Progenitor cell of endocrine pancreas (in vitro differentiated cells): ENCODE measurements at places on chromosomes 4 and X. TPM values are rescaled to one million over a fixed set of nuclear protein-coding genes. Genes with fewer than 3 reads are reported as not detected.

PWWP3B gene
- 1.4 and 1.7 TPM in 2 replicates for total RNA-seq

POLR2B gene
- total RNA-seq: 107 and 116 TPM in 2 replicates

H2AZ1 gene
- 322 and 328 TPM in 2 replicates for total RNA-seq

NEUROG2 gene
- not detected in 2 replicates for total RNA-seq

SPATA4 gene
- 0.33 and 0.93 TPM in 2 replicates for total RNA-seq

TAF7L gene
- total RNA-seq: 0.13 and 0.26 TPM in 2 replicates

MAGEC1 gene
- total RNA-seq: not detected in 2 replicates

FAM236A gene
- total RNA-seq: not detected in 2 replicates

GPR143 gene
- 6.3 and 7.1 TPM in 2 replicates for total RNA-seq

SSX2B gene
- total RNA-seq: not detected in 2 replicates

DSPP gene
- not detected in 2 replicates for total RNA-seq

- H3K27me3 ChIP-seq: peaks cover 4% of the 10 kb centered on the region
- H3K36me3 ChIP-seq: no peaks in the 10 kb centered on the region
- no peak overlapping the region for H3K4me3 ChIP-seq
- no peak overlapping the region for H3K27ac ChIP-seq
- peaks cover 5% of the 10 kb centered on the region for H3K4me1 ChIP-seq
These were observed 211.9 kb upstream of the UGT8 start for GRCh38 chr4:114386637-114387233.

DNA sequence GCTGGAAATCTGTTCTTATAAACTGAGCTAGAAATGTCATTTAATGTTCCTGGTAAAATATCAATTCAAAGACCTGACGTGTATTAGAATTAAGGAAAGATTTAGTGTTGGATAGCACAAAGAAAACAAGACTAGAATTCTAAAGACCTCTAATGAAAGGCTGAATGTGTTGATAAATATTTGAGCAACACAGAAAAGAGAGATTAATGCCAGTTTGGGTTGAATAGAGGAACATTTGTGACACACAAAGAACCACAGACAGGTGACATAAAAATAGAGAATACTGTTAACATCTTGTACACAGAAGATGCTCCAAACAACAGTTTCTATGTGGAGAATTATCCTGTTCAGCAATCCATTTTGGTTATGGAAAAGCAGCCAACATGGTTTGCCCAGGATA, 222.1 kb upstream of the GALNT7 start:
- H3K4me1 ChIP-seq: peaks cover 12% of the 10 kb centered on the region
- H3K4me3 ChIP-seq: no peak overlapping the region
- H3K36me3 ChIP-seq: no peaks in the 10 kb centered on the region
- DNase-seq: no peak
- H3K27me3 ChIP-seq: no peaks in the 10 kb centered on the region

GRCh38 chrX:8870411-8870810, 69.2 kb upstream of the FAM9A start:
- DNase-seq: no peak
- H3K27me3 ChIP-seq: peaks cover 5% of the 10 kb centered on the region
- H3K36me3 ChIP-seq: no peaks in the 10 kb centered on the region
- H3K4me3 ChIP-seq: no peak overlapping the region
- H3K27ac ChIP-seq: no peak overlapping the region
- no peaks in the 10 kb centered on the region for H3K4me1 ChIP-seq

GRCh38 chrX:95860127-95860526, 824.5 kb upstream of the DIAPH2 start:
- no peak for DNase-seq
- H3K27ac ChIP-seq: no peak overlapping the region
- no peaks in the 10 kb centered on the region for H3K27me3 ChIP-seq
- H3K4me1 ChIP-seq: no peaks in the 10 kb centered on the region

DNA sequence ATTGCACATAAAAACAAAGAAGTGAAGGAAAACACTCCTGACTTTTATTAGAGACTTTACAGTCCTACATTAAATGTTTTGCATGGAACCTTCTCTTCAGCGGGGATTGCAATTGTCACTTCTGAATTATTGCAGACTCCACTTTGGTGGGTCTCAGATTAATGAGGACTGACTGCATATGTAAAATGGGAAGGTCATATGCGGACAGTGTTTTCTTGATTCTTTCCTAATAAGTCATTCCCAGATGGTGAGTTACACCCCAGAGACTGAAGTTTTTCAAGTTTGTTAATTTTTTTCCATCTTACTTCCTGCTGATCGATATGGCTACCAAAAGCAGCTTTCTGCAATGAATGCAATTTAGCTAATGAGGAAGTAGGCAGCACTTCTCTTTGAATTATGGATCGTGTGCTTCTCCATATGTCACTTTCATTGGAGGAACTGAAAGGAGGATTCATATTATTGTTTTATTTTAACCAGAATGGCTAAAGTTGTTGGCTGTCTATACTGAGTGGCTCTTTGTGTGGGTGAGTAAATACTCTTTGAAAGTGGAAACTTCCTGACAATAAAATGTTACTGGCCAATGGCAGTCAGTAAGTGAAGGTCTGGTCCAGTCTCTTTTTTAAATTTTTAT, 119.3 kb upstream of the CLNK start:
- H3K4me3 ChIP-seq: no peak overlapping the region
- H3K27me3 ChIP-seq: no peaks in the 10 kb centered on the region
- no peaks in the 10 kb centered on the region for H3K4me1 ChIP-seq
- no peak for DNase-seq

- no peaks in the 10 kb centered on the region for H3K27me3 ChIP-seq
- H3K27ac ChIP-seq: no peak overlapping the region
- H3K4me3 ChIP-seq: no peak overlapping the region
- peaks cover 3% of the 10 kb centered on the region for H3K4me1 ChIP-seq
- DNase-seq: no peak
- H3K36me3 ChIP-seq: peaks cover 8% of the 10 kb centered on the region
These were observed 16.8 kb downstream of the SCFD2 start for GRCh38 chr4:53349091-53349491.

DNA sequence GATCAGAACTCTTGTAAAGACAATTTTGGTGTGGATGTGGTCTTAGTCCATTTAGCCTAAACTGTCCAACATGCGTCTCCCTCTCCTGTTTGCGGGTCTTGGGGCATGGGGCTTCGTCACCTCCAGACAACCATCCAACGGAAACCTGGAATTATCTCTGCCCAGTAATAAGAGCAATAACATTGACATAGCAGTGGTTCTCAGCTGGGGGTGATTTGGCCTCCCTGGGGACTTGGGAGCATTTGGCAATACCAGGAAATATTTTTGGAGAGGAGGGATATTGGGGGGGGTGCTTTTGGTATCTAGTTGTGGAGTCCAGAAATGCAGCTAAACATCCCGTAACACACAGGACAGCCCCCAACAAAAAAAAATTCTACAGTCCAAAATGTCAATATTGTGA, 47.2 kb downstream of the SEL1L3 start:
- no peak overlapping the region for H3K4me3 ChIP-seq
- no peak for DNase-seq
- peaks cover 24% of the 10 kb centered on the region for H3K4me1 ChIP-seq
- H3K27ac ChIP-seq: no peak overlapping the region

DNA sequence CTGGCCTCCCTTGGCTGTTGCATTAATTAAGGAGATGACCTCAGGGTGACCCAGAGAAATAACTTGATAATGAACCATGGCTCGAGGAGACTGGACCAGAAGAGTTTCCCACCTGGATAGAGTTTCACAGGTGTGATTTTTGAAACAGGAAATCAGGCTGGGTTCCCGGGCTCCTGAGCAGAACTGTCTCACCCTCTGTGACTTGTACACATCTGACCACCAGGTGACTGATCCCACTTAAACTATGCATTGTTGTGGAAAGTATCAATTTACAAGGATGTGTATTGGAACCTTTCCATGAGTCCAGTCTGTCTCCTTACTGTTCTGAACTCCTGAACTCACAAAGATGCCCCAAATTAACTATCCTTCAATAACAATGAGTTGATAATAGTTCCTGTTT, 220.3 kb downstream of the PTTG2 start:
- no peaks in the 10 kb centered on the region for H3K27me3 ChIP-seq
- DNase-seq: no peak
- H3K4me3 ChIP-seq: no peak overlapping the region
- peak overlapping the region; percentile 96 for H3K27ac ChIP-seq

GRCh38 chr4:89196745-89197144, 85.4 kb downstream of the TIGD2 start:
- H3K4me1 ChIP-seq: peaks cover 27% of the 10 kb centered on the region
- DNase-seq: no peak
- peaks cover 7% of the 10 kb centered on the region for H3K36me3 ChIP-seq
- H3K4me3 ChIP-seq: no peak overlapping the region

DNA sequence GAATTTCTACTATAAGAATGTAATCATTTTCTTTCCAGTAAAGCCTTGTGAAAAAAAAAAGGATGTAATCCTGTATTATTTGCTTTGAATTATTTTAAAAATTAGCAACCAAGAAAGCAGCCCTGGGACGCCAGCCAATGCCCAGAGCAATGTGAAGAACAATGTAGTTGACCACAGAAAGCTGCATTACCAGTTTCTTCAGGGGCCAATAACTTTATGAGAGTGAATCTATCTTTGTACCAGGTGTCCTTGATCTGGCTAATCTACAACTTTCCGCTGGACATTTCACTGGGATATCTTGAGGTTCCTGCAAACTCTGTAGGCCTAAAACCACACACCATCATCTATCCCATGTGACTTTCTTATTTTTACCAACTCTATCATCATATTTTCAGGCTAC, 7.6 kb upstream of the KLHL2 start:
- DNase-seq: no peak
- no peaks in the 10 kb centered on the region for H3K4me1 ChIP-seq
- peaks cover 4% of the 10 kb centered on the region for H3K27me3 ChIP-seq

- H3K4me3 ChIP-seq: no peak overlapping the region
- H3K27me3 ChIP-seq: no peaks in the 10 kb centered on the region
- H3K27ac ChIP-seq: no peak overlapping the region
- peaks cover 17% of the 10 kb centered on the region for H3K36me3 ChIP-seq
These were observed 156.3 kb downstream of the CBR4 start for GRCh38 chr4:168853770-168854169.

DNA sequence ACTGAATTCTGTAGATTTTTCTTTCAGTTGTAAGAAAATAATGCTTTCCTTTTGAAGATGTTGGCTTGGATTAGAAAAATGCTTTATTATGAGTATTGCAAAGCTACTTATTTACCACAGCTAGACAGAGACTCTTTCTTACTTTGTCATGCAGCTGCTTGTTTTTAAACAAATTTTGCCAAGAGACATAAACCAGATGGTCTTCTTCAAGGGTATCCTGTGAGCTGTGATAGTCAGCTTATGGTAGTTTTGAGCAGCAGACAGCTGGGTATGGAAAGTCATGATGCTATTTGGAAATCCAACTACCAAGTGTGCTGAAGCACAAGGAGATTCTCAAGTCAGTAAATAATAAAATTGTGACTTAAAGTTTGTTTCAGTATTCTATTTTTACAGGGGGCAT, 941.5 kb downstream of the DMD start:
- H3K36me3 ChIP-seq: no peaks in the 10 kb centered on the region
- no peak overlapping the region for H3K27ac ChIP-seq
- H3K4me1 ChIP-seq: peaks cover 3% of the 10 kb centered on the region
- no peak overlapping the region for H3K4me3 ChIP-seq
- DNase-seq: no peak
- H3K27me3 ChIP-seq: no peaks in the 10 kb centered on the region

DNA sequence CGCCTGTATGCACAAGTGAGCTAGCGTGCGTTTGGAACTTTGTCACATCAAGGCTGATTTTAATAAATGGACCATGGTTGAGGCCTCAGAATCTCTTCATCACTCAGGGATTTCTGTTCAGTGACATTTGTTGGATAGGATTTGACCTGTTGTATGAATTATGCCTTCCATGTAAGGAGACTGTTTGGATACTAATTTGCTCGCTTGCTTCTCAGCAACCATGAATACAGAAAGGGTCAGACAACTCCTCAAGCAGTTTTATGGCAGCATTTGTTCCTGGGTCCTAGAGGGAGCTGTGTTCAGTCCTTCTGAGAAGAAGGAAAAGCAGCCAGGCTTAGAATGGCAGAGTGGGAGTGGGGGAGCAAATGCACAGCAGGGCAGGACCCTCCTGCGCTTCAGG, 269.7 kb upstream of the LCORL start:
- no peaks in the 10 kb centered on the region for H3K36me3 ChIP-seq
- no peak for DNase-seq
- no peaks in the 10 kb centered on the region for H3K4me1 ChIP-seq

DNA sequence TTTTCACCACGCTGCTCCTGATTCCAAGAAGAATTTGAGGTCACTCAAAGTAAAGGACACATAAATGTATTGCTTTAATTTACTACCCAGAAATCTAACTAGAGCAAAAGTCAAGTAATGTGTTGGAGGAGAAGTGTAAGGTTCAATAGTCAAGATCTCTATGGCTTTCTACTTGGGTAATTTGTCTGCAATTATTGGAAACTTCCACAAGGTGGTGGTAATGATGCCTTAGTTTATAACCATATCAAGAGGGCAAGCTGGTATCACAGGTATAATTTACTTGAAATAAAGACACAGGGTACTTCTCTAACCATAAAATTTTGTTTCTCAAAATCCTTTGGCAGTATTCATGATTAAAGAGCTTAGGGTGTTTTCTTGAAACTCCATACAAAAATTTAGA, 10.2 kb upstream of the GRIA3 start:
- no peaks in the 10 kb centered on the region for H3K36me3 ChIP-seq
- no peak overlapping the region for H3K4me3 ChIP-seq
- H3K27ac ChIP-seq: no peak overlapping the region
- peaks cover 14% of the 10 kb centered on the region for H3K4me1 ChIP-seq
- no peak for DNase-seq

GRCh38 chr4:124785645-124786044, 73.1 kb upstream of the ANKRD50 start:
- no peaks in the 10 kb centered on the region for H3K27me3 ChIP-seq
- H3K4me3 ChIP-seq: no peak overlapping the region
- no peaks in the 10 kb centered on the region for H3K4me1 ChIP-seq
- no peaks in the 10 kb centered on the region for H3K36me3 ChIP-seq
- no peak for DNase-seq
- no peak overlapping the region for H3K27ac ChIP-seq

DNA sequence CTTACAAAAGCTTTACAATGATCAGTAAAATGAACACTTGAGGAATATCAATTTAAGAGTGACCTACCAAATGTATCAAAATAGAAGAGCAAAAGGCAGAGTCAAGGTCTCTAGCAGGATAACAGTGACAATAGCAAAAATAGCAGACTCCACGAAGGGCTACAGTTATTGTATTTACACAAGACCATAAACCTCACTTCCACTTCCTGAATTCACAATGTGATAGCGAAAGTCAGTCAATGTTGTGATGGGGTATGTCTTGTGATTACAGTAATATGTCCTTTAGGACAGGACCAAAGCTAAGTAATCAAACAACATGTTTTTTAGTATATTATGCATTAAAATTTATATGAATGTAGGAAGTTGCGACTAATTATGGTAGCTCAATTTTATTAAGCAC, 139.6 kb downstream of the IQCM start:
- H3K27me3 ChIP-seq: no peaks in the 10 kb centered on the region
- DNase-seq: no peak
- H3K27ac ChIP-seq: no peak overlapping the region
- no peaks in the 10 kb centered on the region for H3K4me1 ChIP-seq

- peaks cover 5% of the 10 kb centered on the region for H3K27me3 ChIP-seq
- H3K36me3 ChIP-seq: no peaks in the 10 kb centered on the region
- peaks cover 5% of the 10 kb centered on the region for H3K4me1 ChIP-seq
- H3K4me3 ChIP-seq: no peak overlapping the region
- H3K27ac ChIP-seq: peak overlapping the region; percentile 15
These were observed 31.0 kb upstream of the CCNG2 start for GRCh38 chr4:77125961-77126360.

- no peaks in the 10 kb centered on the region for H3K4me1 ChIP-seq
- no peak overlapping the region for H3K27ac ChIP-seq
- no peak for DNase-seq
- H3K4me3 ChIP-seq: no peak overlapping the region
- no peaks in the 10 kb centered on the region for H3K36me3 ChIP-seq
- H3K27me3 ChIP-seq: no peaks in the 10 kb centered on the region
These were observed 611.2 kb downstream of the PPP4R3C start for GRCh38 chrX:26851981-26852380.
